Fibroblast of lung (primary cell): ENCODE measurements at places on chromosomes 13 and 19. TPM values are rescaled to one million over a fixed set of nuclear protein-coding genes. Genes with fewer than 3 reads are reported as not detected.

Gene TSKS
- 0.26 TPM in 1 of 2 replicates, not detected in the other for total RNA-seq

Gene ODAD3
- total RNA-seq, result 0.26 and 0.66 TPM in 2 replicates

Gene LGALS7B
- total RNA-seq, result not detected in 2 replicates

Gene VSTM1
- not detected in 2 replicates for total RNA-seq

Gene ONECUT3
- total RNA-seq, result not detected in 2 replicates

Gene TGFB1
- total RNA-seq, result 6.7 and 14.4 TPM in 2 replicates

Gene WBP4
- 12.6 and 13.7 TPM in 2 replicates for total RNA-seq

Gene NOSIP
- total RNA-seq, result 67.9 and 72.9 TPM in 2 replicates

Gene KIR2DL4
- not detected in 2 replicates for total RNA-seq

Gene IER2
- total RNA-seq, result 21.1 and 26.4 TPM in 2 replicates

Gene SUGP2
- total RNA-seq, result 24.7 and 31.4 TPM in 2 replicates

Gene DENND1C
- not detected in 2 replicates for total RNA-seq

Gene KLK12
- total RNA-seq, result not detected in 2 replicates

Gene ZNF234
- total RNA-seq, result 13.9 and 15.9 TPM in 2 replicates

Gene KLF2
- total RNA-seq, result 3.3 and 19.2 TPM in 2 replicates

Gene CYP2F1
- total RNA-seq, result not detected in 2 replicates

Gene TNFSF13B
- total RNA-seq, result 4.8 and 5.4 TPM in 2 replicates
